ENCODE measurements at places on chromosomes 1 and 21. TPM values are rescaled to one million over a fixed set of nuclear protein-coding genes. Genes with fewer than 3 reads are reported as not detected.

GRCh38 chr21:41465176-41465781 lies 39.2 kb downstream of the MX1 start:
- H3K36me3 ChIP-seq, result peaks cover 30% of the 10 kb centered on the region
- H3K4me1 ChIP-seq, result peaks cover 7% of the 10 kb centered on the region
- H3K4me3 ChIP-seq, result no peak overlapping the region
- no peak overlapping the region for H3K27ac ChIP-seq
- H3K27me3 ChIP-seq, result peaks cover 14% of the 10 kb centered on the region

GRCh38 chr21:35422011-35422410 lies 372.9 kb upstream of the RUNX1 start:
- H3K27me3 ChIP-seq, result peaks cover 3% of the 10 kb centered on the region
- H3K4me1 ChIP-seq, result peaks cover 6% of the 10 kb centered on the region
- H3K27ac ChIP-seq, result no peak overlapping the region

- no peaks in the 10 kb centered on the region for H3K4me1 ChIP-seq
- no peak overlapping the region for H3K4me3 ChIP-seq
- no peaks in the 10 kb centered on the region for H3K36me3 ChIP-seq
Observed at GRCh38 chr1:11362547-11363021, 89.6 kb downstream of the UBIAD1 start.

CD53 gene
- total RNA-seq, result 659 TPM
